Esophagus squamous epithelium (tissue), 5 donors: ENCODE measurements at places on chromosomes 5 and 9.

GRCh38 chr5:6504677-6505415 is 56.2 kb downstream of the UBE2QL1 start:
- no peak for DNase-seq

DNA sequence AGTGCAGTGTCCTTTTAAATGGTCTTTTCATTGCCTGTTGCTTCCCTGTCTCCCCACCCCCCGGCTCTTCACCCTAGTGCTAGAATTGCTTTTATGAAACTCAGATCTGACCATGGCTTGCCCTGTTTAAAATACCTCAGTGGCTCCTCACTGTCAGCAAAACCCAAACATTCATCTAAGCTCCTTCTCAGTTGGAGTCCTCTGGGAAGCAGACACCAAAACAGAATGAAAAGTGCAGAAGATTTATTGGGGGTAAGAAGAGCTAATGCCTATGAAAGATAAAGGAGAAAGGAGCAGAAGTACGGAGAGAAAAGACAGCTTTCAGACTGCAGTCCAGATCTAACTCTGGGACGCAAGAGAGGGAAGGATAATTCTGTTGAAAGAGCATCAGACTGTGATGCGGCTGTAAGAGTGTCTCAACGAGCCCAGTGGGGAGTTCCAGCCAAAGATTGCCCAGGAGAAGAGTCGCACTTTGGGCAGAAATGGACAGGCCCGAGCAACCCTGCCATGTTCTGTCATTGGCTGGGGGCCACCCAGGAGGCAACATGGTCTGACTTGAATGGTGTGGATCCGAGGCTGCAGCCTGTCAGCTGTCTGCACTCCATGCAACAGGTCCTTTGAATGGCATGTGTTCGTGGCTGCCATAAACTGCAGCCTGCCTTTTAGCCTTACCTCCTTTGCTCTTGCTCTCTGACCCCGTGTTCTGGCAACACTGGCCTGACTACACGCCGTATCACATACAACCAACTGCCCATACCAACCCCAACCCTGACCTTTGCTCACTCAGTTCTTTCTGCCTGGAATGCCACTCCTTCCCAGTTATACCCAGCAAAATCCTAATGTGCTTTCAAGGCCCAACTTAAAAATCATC is 55.9 kb downstream of the IRF1 start:
- DNase-seq = no peak

GRCh38 chr9:96015876-96016686 is 140.6 kb downstream of the ERCC6L2 start:
- DNase-seq = no peak

- no peak for DNase-seq
Measured at GRCh38 chr9:126295936-126296600, 30.6 kb upstream of the MVB12B start.

GRCh38 chr5:128405159-128405558 is 132.9 kb downstream of the FBN2 start:
- DNase-seq = no peak

- no peak for DNase-seq
Measured at GRCh38 chr5:120124961-120125360, 339.1 kb upstream of the PRR16 start.

GRCh38 chr9:136629001-136629878 is 33.5 kb upstream of the EGFL7 start:
- no peak for DNase-seq

DNA sequence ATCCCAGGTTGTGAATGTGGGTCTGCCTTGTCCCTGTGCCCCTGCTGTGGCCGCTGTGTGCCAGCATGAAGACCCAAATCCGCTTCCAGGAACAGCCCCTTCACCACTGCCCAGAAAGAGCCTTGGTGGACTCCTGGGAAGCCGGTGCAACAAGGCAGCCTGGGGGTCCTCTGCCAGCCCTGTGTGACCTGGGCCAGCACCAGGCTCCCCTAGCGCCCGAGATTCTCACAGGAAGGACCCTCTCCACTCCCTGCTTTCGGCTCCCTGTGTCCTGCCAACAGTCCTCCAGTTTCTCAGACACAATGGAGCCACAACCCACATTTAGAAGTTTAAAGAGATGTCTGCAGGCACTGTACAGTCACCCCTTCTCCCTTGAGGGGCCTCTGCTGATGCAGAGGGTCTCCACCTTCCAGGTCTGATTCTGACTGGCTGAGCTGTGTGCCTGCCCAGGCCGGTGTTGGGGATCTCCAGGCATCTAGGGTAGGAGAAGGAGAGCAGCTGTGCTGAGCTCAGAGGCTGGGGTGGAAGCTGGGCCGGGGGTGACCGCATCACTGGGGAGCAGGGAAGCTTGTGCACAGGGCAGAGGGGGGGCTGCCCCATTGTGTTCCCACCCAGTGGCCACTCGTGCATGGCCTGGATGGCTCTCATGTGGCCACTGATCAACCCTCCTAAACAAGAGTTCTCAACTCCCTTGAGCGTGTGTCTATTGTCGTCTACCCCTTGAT is 174.0 kb downstream of the IRX2 start:
- no peak for DNase-seq

- DNase-seq = no peak
Measured at GRCh38 chr9:134373269-134373668, 47.0 kb downstream of the RXRA start.

DNA sequence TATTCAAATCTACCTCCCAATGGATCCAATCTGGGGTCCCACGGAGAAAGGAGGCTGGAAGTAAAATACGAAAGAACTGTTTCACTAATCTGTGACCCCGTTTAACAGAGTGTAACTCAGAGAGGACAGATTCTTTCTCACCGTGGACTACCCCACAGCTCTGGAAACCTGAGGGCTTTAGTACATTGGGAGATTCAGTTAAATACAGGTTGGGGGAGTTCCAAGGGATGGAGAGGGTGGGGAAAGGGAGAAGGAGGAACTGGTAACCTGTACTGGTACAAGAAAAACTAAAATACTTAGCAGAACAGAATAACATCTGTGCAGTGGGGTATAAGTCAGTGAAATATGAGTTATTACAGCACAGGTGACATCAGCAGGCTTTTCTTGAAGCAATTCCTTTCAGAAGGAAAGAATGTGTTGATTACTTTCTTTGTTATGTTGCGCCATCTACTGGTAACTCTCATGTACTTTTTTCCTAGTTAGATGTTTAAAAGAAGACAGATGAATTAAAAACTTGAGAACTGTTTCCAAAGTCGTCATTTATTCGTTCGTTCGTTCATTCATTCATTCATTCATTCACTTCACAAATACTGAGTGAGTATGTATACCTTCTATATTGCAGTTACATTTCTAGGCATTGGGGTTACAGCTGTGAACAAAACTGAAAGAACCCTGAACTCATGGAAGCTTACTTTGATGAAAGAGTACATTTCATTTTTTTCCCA is 30.0 kb upstream of the STOM start:
- DNase-seq = no peak
